Glutamatergic neuron (in vitro differentiated cells): ENCODE measurements at places on chromosomes 1 and 21.
A peak's percentile ranks its signal among the peaks of the same experiment; 100 is the strongest.

- no peak for DNase-seq
Measured at GRCh38 chr21:29730281-29730680, 209.5 kb downstream of the GRIK1 start.

DNA sequence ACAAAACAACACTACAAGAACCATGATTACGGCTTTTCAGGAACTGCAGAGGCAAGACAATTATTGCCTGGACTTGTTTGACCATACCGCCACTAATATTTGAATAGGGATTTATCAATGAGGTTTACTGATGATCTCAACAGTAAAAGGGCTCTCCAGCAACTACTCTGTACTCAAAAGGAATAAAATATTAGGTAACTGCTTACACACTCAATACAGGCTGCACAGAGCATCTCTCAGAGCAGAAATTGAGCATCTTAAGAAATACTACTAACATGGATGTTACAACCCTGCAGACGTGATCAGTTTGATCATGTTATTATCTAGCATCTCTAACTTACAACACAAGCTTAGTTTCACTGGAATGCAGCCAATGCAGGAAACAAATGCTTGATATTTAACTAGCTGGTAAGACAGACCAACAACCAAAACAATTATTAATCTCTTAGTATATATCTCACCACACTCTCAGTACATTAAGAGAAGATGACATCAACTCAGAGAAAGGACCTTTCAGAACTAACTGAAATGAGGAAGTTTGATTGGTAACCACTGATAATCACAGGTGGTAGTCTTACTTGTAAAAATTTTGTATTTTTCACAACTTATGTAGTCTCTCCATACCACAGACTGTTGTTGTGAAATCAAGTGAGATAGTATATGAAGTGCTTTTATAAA lies 52.2 kb downstream of the PUM1 start:
- DNase-seq = no peak

GRCh38 chr1:203621559-203622262 lies 4.9 kb upstream of the ATP2B4 start:
- DNase-seq = no peak

- DNase-seq = peak; percentile 75
Measured at GRCh38 chr1:32241001-32241763, 5.8 kb upstream of the FAM167B start.

DNA sequence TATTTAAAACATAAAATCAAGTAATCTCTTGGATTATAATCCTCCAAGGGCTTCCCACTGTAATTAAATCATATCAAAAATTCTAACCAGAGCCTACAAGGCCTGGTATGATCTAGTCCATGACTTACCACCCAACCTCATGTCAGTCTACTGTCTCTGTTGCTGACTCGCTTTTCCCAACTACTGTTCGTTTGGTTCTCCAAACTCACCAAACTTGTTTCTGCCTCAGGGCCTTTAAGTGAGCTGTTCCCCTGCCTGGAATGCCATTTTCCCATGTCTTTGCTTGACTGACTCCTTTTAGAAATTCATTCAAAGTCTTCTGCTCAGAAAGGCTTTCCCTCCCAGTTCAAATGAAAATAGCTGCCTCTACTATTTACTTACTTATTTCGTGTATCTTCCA lies 95.9 kb downstream of the ZC3H11B start:
- DNase-seq = no peak

GRCh38 chr1:166197141-166197540 lies 30.3 kb upstream of the FAM78B start:
- no peak for DNase-seq

GRCh38 chr1:190226006-190226405 lies 251.7 kb downstream of the BRINP3 start:
- no peak for DNase-seq

- peak; percentile 15 for DNase-seq
Measured at GRCh38 chr21:44449473-44450363, 5.6 kb upstream of the LRRC3 start.
